A172 (cell line): ENCODE measurements at places on chromosomes 7 and 10. TPM values are rescaled to one million over a fixed set of nuclear protein-coding genes. Genes with fewer than 3 reads are reported as not detected.

DNA sequence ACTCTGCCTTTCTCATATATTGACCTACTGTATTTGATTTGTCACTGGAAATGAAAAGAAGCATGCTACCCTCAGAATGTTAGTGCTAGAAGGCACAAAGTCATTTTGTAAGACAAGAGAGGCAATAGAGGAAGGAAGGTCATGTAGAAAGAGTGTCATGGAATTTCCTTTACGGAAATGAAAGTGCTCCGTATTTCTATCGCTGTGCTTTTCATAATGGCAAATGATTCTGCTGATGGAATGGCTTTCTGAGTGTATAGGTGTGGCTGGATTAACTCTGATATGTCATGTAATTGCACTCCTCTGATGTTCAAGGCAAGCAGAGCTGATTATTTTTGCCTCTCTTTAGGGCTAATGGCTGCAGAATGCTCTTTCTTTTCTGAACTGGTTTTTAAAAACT, 15.5 kb upstream of the STEAP4 start:
- no peak for DNase-seq

DNA sequence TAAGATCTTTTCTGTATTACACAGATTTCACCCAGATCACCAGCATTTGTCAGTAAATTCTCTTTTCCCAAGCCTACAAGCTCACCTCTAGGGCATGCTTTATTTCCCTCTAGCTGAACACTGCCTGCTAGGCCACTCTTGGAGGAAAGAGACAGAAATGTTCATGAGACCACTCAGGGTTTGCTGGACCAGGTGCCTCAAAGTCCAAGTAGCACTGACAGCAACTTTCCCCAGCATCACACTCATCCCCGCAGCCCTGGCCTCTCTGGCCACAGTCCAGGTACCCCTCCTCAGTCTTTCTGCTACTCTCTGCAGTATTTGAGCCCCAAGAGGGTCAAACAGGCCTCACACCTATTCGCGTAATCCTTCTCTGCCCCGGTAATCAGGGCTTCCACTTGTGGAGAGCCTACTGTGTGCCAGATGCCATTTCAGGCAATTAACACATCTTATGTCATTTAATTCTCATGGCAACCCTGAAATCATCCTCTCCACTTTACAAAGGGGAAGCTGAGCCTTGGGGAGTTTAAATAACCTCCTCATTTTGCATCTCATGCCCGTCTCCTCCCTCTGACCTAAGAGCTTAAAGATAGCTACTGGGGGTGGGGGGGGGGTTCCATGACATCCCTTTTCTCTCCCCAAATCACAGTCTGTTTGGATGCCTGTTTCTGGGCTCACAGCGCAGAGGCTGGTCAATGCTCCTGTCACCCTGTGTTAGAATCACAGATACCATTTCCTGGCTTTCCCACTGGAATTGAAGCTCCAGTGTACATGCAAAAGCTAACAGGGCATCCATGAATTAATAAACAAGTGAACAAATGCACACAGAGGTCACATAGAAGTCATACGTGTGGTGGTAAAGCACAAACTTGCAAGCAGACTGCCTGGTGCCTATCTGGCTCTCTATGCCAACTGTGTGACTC, 88.5 kb downstream of the PRLHR start:
- no peak for DNase-seq

- DNase-seq = no peak
Measured at GRCh38 chr7:96135241-96135640, 186.7 kb downstream of the SLC25A13 start.

DNA sequence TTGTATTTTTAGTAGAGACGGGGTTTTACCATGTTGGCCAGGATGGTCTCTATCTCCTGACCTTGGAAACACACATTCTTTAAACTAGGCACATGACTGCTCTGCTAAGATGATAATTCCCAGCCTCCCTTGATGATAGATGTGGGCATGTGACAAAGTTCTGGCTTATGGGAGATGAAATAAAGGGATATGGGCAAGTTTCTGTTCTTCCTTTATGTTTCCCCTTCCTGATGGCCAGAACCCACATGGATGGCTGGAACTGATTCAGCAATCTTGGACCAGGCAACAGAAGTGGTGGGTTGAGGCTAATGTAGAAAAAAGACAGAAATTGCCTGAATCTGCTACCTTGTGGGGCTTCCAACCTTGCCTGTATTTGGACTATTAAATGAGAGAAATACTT, 60.7 kb upstream of the NRP1 start:
- no peak for DNase-seq

GRCh38 chr10:60733517-60733822, 44.8 kb upstream of the CDK1 start:
- no peak for DNase-seq

GRCh38 chr10:24806262-24806661, 82.6 kb upstream of the ARHGAP21 start:
- DNase-seq = no peak

DNA sequence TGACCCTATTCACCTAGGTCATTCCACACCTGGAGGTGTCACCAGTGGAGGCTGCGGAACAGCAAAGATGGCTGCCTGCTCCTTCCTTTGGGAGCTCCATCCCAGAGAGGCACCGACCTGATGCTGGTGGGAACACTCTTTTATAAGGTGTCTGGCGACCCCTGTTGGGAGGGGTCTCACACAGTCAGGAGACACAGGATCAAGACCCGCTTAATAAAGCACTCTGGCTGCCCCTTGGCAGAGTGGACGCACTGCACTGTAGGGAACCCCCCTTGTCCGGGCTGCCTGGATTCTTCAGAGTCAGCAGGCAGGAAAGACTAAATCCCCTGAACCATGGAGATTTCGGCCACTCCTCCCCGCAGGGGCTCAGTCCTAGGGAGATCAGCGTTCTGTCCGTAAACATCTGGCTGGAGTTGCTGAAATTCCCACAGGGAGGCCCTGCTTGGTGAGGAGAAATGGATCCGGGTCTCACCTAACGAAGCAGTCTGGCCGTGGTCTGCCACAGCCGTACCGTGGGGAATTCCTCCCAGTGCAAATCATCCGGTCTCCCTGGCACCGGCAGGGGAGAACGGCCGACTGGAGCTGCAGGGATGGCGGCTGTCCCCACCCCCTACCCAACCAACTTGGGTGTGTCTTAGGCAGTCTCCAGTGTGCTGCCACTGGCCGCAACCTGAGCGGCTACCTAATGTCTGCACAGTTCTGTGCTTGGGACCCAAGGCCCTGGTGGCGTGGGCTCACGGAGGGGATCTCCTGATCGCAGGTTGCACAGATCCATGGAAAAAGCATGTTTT, 66.1 kb downstream of the LSMEM1 start:
- DNase-seq = no peak

DNA sequence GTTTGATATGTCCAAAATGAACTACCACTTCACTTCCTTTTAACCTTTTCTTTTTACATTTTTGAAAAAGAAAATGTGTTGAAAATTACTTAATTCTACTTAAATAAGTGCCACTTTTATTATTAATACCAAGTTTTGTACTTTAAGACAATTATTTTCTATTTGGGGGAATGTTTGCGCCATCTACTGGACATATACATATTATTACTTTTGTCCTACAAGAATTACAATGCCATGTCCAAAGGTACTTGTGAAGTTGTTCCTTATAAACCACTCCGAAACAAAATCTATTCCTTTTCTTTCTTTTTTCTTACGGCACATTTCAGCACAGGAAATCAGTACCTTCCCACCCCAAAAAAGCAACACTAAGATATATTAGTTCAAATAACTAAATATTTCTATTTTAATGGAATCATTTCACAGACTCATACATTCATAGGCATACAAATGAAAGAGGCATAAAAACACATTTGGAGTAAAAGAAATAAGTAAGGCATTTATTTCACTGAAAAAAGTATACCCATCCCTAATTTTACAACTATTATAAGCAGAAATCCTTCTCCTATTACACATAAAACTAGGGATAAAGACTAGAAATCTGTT, 169.9 kb downstream of the RNF133 start:
- DNase-seq = peak; percentile 38

GRCh38 chr7:11492307-11492706, 339.7 kb downstream of the THSD7A start:
- no peak for DNase-seq

- DNase-seq = no peak
Measured at GRCh38 chr7:104548861-104549260, 220.5 kb downstream of the LHFPL3 start.

DNA sequence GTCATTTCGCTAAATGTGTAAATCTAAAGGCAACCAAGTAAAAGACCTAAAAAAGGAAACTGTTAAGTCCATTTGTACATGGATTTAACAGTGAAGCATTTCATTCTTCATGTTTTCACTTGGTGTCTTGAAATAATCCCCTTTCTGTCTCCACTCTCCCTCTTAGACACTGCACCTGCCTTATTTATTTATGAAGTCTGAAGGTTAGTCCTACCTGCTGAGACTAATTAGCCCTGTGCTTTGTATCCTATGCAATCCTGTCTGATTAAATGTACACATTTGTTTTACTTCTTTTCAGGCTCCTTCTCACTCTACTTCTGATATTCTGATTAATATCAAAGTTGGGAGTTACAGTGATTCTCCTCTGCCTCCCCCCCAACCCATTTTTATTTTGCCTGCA, 1.9 kb upstream of the TCF7L2 start:
- no peak for DNase-seq

GRCh38 chr7:39299695-39300094, 266.5 kb upstream of the YAE1 start:
- DNase-seq = peak; percentile 44

DNA sequence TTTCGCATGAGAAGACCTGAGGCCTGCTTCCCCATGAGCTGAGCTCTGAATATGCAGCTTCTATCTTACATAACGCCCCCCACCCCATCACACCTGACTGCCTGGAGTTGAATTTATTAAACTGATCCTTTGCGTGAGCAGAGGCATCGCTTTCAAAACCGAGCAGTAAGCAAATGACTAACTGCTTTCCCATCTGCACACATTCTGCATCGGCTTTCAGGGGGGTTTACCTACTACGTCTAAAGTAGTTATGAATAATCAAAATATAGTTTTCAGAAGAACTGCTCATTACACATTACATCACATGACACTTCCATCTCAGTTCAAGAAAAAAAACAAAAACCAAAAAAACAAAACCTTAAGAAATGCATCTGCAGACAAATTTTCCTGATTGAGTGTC, 54.7 kb upstream of the EGR2 start:
- no peak for DNase-seq

- DNase-seq = no peak
Measured at GRCh38 chr10:75018251-75018650, 93.2 kb upstream of the SAMD8 start.

- no peak for DNase-seq
Measured at GRCh38 chr7:125025620-125026019, 96.0 kb upstream of the POT1 start.

- DNase-seq = peak; percentile 91
Measured at GRCh38 chr10:13839430-13839990, 252.7 kb downstream of the PRPF18 start.

- DNase-seq = peak; percentile 93
Measured at GRCh38 chr10:32378363-32379317, 31.7 kb upstream of the EPC1 start.

GRCh38 chr10:34049887-34050286, 715.4 kb upstream of the NRP1 start:
- no peak for DNase-seq

DNA sequence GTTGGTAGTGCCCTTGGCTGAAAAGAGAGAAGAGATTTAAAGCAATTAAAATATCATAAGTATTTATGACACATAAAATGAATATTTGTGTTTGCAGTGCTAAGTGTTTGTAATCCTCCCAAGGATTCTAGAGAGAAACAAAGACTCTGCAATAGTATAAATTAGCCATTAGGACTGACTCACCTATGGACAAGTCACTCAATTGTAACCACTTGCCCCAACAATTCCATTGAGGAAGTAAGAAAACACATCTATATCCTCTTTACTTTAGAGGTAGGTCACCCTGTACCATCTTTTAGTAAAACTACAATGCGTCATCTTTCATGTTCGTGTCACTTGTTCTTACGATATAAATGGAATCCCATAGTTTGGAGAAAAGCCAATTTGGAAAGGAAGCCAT, 85.7 kb upstream of the INHBA start:
- DNase-seq = no peak

DNA sequence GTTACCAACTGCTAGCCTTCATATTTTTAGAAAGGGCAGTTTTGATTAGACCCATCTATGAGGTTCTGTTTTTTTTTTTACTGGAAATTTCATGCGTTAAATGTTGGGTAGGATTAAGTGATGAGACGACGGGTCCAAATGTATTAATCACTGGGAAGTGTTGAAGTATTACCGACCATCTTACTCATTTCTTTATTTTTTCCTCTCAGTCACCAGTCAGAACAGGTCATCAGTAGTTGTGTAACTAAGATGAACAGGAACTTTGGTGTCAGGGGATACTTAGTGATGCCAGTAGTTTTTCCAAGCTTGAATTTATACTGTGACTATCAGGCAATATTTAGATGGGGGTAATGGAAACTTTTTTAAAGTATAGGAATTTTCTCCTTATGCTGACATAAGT, 14.2 kb downstream of the TFAM start:
- DNase-seq = no peak

DNA sequence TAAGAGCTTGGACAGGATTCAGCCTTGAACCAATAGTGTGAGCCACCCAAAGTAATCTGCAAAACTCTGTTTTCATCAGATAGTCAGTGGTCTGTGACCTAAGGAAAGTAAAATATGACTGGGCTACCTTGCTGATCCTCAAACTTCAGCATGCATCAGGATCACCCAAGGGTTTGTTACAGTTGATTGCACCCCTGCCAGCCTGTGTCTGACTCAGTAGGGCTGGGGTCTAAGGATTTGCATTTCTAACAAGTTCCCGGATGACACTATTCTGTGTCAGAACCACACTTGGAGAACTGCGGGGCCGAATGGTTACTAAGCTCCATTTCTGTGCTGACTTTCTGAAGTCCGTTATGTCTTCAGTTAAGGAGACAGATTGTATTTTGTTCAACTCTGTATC, 40.6 kb upstream of the TSPAN13 start:
- DNase-seq = peak; percentile 28

DNA sequence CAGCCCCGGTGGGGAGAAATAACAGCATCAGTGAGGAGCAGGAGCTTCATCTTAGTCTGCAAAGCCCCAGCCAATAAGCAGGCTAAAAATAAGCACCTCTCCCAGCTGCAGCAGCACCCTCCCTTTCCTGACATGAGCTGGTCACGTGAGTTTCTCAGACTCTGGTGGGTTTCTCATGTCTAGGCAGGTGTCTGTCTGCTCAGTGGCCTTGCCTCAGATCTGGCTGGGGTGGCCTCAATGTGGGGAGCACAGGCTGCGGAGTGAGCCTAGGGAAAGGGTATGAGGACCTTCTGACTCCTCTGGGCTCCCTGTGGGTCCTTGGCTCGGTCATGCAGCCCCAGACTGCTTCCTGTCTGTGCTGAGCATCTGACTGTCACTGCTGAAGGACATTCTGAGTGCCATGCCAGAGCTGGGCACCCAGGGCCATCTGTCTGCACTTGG, 81.6 kb upstream of the LRRC4 start:
- DNase-seq = no peak

Gene RPP30
- total RNA-seq = 114 and 150 TPM in 2 replicates

Gene GIMAP2
- total RNA-seq = 3.0 and 7.5 TPM in 2 replicates

Gene AIFM2
- 15.3 and 16.3 TPM in 2 replicates for total RNA-seq

Gene TSPAN12
- 0.81 and 1.4 TPM in 2 replicates for total RNA-seq

Gene CALN1
- not detected in 2 replicates for total RNA-seq

Gene TRIL
- not detected in 2 replicates for total RNA-seq

Gene OR6V1
- total RNA-seq = not detected in 2 replicates
